SHP77 treated with DMSO at 0.1 percent for 48 hours (cell line): ENCODE measurements at places on chromosomes 3 and 15.

- no peak for DNase-seq
Observed at GRCh38 chr15:90154246-90154645, 46.9 kb upstream of the SEMA4B start.

- no peak for DNase-seq
Observed at GRCh38 chr3:184466413-184466960, 86.6 kb downstream of the CHRD start.

GRCh38 chr15:68211656-68212320 is 6.7 kb upstream of the CALML4 start:
- no peak for DNase-seq

GRCh38 chr3:16311960-16312451 is 47.0 kb downstream of the OXNAD1 start:
- DNase-seq = no peak

- no peak for DNase-seq
Observed at GRCh38 chr15:83753872-83754493, 100.1 kb downstream of the ADAMTSL3 start.

DNA sequence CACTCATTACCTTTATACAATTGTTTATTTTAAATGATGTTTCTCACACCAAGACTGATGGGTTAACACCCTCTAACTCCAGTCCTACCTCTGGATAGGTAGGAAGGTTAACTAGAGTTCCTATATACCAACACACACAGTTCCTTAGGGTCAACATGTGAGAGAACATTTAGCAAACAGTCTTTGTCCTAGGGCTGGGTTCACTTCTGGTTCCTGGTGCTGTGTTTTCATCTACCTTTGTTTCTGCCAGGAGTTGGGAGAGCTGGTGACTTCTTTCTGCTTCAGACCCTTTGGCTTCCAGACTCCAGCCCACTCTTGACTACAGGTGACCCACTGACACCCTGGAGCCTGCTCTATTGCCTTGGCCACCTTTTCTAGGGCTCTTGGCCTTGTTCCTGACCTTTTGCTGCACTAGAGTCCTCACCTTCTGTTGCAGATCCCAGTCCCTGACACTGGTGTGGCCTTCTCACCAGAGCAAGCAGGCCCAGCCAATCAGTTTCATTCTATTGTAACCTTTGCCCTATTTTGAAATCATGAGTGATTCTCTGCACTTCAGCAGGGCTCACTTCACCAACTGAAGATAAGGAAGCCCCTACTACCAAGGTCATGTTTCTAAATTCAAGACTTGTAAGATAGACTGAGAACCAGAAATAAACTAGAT is 50.0 kb upstream of the SECISBP2L start:
- no peak for DNase-seq

DNA sequence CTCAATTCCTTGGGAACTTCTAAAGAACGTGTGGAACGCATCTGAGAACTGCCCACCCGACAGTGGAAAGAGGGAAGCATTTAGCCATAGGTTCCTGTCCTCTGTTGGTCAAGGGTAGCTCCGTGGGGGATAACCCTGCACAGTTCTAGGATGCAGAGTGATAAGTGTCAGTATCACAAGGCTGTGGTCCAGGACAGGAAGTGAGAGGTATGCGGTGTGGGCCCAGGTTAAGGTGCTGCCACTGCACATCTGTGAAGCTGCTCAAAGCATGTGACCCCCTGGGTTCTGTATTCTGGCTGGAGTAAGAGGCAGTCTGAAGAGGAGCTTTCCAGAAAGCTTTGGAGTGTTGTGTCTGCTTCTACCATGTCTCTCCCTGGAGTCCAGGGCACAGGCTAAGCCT is 51.7 kb upstream of the HES1 start:
- no peak for DNase-seq

DNA sequence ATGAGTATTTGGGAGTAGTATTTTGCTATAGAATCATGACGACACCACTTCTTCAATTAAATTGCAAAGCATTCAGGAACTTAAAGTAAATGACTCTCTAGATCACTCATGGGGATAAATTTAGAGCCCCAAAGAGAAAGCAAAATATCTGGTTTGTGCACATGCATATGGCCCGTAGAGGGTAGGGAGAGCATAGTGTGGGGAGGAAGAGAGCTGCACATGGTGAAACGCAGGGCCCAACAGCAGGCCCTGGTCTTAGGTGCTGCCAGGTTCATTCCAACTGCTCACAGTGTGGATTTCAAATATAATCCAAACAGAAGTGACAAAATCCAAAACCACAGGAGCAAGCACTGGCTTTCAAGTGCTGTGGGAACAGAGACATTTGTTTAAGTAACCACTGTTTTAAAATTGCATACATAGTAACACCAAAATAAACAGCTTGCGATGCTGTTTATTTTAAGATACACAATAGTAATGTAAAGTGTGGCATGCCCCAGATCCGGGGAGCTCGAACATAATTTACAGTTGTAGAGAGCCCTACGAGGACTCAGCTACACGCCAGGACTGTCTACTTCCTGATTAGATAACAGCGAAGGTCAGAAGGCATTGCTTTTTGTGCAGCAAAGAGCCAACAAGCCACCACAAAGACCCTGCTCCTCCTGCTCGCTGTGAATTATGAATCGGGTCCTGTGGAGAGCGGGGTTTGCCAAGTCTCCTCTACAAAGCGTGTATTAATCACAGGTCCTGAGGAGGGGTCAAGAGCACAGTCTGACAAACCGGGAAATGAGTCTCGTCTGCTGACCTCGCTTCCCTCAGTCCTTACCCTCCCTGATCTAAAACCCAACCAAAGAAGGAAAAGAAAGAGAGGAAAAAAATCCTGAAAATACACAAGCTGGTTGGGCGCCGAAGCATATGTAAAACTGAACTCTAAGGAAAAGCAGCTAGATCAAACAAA is 80.6 kb downstream of the MEIS2 start:
- DNase-seq = no peak

- no peak for DNase-seq
Observed at GRCh38 chr3:152620395-152620794, 214.5 kb upstream of the P2RY1 start.

DNA sequence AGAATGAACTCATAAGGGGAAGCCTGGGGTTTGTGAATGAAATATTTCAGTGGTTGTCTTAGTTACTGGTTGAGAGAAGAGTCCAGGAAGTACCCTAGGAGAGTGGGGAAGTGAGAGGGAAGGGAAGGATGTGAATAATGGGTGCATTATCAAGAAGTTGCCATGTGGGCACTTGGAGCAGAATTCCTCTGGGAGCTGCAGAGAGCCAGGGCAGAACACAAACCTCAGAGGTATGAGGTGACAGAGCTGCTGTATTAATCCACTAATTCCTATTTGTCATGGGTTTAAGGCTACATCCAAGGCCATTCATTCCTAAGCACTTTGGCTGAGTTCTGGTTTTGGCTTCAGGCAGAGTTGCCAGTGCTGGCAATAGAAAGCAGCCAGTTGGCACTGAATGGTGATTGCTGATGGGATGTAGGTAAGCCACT is 29.0 kb downstream of the NDUFB4 start:
- DNase-seq = no peak

DNA sequence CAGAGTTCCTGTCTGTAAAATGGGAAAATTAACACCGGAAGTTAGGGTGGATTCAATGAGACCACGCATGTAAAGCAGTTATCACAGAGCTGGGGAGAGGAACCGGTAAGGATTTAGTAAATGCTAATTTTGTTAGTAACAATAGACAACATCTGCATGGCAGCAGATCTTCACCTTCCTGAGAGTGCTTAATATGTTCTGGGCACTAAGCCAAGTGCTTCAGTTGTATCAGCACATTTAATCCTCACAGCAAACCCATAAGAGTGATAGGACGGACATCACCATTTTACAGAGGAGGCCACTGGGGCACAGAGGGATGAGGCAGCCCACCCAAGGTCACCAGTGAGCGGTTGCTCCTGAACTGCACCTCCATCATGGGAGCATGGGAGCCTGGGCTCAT is 189.4 kb downstream of the WNT5A start:
- DNase-seq = peak; percentile 6

DNA sequence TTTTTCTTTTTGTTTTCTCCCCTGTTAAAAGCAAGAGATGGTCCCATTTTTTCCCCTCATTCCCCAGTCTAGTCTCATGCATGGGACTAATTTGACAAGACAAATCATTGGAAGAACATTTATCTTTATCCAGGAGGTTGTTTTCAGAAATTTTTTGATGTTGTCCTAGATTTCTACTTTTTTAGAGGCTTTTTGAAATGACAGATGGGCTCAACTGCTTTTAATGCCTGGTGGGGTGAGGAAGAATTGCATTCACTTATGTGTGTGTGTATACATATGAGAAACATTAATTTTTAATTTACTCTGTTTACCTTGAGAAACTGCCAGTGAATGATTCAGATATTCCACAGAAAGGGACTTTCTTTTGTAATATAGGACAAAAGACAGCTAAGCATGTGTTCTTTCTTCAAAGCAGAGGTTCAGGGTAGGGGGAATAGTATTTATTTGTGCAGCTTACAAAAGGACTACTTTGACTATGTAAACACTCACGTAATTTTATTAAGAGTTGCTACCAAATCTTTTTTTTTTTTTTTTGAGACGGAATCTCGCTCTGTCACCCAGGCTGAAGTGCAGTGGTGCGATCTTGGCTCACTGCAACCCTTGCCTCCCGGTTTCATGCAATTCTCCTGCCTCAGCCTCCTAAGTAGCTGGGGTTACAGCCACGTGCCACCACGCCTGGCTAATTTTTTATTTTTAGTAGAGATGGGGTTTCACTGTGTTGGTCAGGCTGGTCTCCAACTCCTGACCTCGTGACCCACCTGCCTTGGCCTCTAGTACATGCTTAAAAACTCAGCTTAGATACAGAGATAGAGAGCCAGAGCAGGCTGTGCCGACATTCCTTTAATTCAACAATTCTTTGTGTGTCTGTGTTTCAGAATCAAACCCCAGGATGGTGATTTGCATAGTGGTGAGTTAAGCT is 130.1 kb upstream of the RARB start:
- no peak for DNase-seq

- peak; percentile 24 for DNase-seq
Observed at GRCh38 chr15:52208306-52208946, 17.2 kb upstream of the GNB5 start.

GRCh38 chr3:56748663-56749231 is 53.0 kb downstream of the ARHGEF3 start:
- DNase-seq = no peak

- no peak for DNase-seq
Observed at GRCh38 chr3:46017720-46018119, 9.6 kb downstream of the XCR1 start.

- no peak for DNase-seq
Observed at GRCh38 chr3:108897883-108898282, 55.8 kb downstream of the GUCA1C start.

GRCh38 chr3:14770591-14770990 is 48.2 kb upstream of the FGD5 start:
- no peak for DNase-seq

- no peak for DNase-seq
Observed at GRCh38 chr15:89809093-89809786, 5.4 kb downstream of the ANPEP start.

GRCh38 chr3:54810401-54810800 is 117.5 kb downstream of the LRTM1 start:
- no peak for DNase-seq

DNA sequence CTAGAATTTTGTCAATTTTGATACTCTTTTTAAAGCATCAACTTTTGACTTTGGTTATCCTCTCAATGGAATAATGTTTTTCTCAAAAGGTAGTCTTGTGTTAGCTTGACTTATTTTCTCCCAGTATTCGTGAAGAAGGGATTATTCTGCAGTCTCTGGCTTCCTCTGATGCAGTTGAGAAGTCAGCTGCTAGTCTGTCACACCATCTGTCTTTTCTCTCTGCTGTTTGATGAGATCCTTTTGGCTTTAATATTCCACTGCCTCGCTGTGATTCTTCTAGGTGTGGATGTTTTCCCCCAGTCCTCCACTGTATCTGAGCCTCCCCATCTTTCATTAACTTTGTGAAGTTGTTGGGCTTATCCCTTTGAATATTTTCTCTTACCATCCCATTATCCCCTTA is 141.0 kb downstream of the WDR72 start:
- no peak for DNase-seq

GRCh38 chr15:92637626-92638025 is 17.9 kb downstream of the FAM174B start:
- DNase-seq = no peak

- no peak for DNase-seq
Observed at GRCh38 chr15:95286352-95286880, 1044.1 kb upstream of the NR2F2 start.

- DNase-seq = no peak
Observed at GRCh38 chr3:194110483-194110882, 25.5 kb upstream of the HES1 start.

DNA sequence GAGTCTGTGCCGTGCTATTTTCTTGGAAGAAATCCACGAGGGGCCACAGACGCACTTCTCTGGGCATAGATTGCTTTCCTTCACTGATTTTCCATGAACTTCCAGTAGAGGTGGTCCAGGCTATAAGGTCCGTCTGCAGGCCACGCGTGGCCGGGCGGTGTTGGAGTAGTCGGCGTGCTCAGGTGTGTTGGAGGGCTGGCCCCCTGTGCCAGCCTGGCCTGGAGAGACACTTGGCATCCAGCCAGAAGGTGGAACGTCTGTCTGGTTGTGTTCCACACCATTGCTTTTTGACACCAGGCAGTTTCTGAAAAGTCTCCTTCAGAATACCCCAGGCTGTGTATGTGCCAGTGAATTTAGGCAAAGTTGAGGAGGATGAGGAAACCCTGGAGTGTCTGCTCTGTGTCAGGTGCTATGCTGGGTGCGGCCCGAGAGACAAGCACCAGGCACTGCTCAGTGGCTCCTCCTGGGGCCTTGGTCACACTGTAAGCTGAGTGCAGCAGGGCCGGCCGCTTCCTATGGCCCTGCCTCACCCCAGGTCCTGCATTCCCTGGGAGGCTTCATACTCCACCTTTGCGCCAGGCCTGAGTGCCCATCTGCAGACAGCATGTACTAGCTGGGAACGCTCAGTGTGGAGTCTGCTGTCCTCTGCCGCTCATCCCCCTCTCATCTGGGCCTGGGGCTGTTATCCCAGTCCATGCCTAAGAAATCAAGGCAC is 52.1 kb upstream of the TAMM41 start:
- no peak for DNase-seq

- DNase-seq = no peak
Observed at GRCh38 chr3:99699841-99700240, 61.4 kb downstream of the COL8A1 start.

DNA sequence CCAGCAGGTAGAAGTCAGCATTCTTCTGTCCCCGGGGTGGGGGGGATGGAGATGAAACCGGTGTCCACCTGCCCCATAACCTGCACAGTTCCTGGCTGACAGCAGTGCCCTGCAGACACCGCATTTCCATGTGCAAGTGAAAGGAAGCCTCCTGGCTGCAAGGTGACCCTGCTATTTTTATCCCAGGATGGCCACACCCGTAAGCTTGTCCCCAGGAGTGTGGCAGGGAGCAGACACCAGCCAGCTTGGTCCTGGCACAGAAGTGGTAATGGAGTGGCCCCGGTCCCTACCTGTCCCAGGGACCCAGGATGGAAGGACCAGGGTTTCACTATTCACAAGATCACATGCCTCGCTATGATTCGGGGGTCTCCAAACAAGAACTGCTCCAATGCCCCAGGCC is 85.3 kb upstream of the RPL32 start:
- no peak for DNase-seq

- DNase-seq = no peak
Observed at GRCh38 chr3:44098656-44099415, 142.8 kb upstream of the TOPAZ1 start.
